ENCODE measurements at places on chromosomes 3 and 15. TPM values are rescaled to one million over a fixed set of nuclear protein-coding genes. Genes with fewer than 3 reads are reported as not detected.

The BCL2A1 gene
- 2.3 TPM for total RNA-seq

The ARL6IP5 gene
- total RNA-seq = 25.9 TPM

The UBP1 gene
- total RNA-seq = 94.0 TPM

The FBXL2 gene
- not detected for total RNA-seq

The HYAL2 gene
- total RNA-seq = 7.6 TPM

All from OCI-LY7 (cell line).